GM12878 (cell line): ENCODE measurements at places on chromosomes 16 and 17.

- DNase-seq, result no peak
Observed at GRCh38 chr17:57788725-57789124, 43.6 kb upstream of the CCDC182 start.

GRCh38 chr17:59026176-59026939, 80.3 kb downstream of the TRIM37 start:
- no peak for DNase-seq

GRCh38 chr17:62713086-62713881, 85.8 kb downstream of the MRC2 start:
- no peak for DNase-seq

DNA sequence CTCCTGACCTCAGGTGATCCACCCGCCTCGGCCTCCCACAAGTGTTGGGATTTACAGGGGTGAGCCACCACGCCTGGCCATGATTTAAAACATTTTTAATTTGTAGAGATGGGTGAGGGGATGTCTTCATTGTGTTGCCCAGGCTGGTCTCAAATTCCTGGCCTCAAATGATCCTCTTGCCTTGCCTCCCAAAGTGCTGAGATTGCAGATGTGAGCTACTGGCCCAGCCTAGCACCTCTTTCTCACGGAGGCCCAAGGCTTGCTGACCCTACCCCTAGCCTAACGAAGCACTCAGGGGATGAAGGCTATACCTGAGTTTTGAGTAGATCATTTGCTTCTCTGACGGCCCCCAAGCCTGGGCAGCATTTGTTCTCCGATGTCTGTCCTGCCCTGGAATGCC, 26.6 kb downstream of the UNK start:
- DNase-seq, result no peak

DNA sequence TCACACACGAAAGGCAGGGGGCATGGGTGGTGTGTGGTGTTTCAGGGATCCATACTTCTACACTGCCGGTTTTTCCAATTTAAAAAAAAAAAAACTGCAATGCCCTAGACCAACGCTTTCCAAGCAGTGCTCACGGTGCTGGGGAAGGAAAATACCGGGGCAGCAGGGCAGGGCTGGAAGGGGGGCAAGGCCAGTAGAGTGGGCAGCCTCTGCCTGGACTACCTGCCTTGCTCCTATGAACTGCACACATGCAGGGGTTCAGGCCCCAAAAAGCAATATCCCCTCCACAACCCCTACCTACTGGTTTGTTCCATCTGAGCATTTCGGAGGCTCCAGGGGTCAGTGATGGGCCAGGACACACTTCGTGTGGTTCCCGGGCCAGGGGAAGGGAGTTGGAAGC, 29.4 kb downstream of the RPH3AL start:
- DNase-seq, result no peak
